ENCODE measurements at places on chromosomes 4 and X.

GRCh38 chr4:138445098-138445497, 202.9 kb upstream of the SLC7A11 start:
- no peak for DNase-seq

DNA sequence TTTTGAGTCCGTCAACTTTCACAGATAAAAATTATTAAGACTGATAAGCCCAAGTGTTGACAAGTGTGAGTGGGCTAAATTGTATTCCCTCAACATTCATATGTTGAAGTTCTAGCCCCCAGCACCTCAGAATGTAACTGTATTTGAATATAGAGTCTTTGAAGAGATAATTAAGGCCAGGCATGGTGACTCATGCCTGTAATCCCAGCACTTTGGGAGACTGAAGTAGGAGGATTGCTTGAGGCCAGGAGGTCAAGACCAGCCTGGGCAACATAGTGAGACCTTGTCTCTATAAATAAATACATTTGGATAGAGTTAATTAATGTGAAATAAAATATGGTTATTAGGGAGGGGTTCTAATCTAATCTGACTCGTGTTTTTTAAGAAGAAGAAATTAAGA, 29.7 kb upstream of the SLC25A4 start:
- no peak for DNase-seq

DNA sequence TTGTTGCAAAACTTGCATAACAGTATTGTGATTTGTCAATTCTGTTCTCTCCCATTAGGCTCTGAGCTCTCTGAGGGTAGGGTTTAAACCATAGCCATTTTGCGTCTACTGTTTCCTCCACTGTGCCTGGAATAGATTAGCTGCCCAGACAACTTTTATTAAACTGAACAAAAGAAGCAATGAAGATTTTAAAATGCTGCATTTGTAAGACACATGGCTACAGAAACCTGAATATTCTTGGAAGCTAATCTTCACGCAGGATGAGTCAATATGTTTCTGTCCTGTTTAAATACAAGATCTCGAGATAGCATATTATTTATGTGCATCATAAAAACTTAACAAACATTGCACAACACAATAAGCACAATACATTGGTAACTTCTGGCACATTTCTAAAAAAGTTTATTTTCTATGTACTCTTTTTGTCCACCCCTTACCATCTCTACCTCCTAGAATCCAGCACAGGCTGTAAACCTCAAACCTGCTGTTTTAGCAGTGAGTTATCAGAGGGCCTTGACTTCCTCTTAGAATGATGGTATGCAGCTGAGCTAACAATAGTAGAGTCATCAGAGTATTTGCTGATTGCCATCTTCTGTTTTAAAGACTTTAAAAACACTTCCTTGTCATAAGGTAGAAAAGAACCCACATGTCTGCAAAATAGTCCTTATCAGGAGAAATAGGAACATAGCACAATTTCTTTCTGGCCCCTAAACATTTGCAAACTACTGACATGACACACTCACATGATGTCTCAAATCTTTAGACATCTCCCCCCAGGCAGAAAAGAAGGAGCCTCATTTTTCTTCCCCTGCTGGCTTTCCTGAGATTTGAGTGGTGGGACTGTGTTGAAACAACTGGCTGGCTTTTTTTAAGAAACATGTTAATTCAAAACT, 10.6 kb upstream of the CCNG2 start:
- no peak for DNase-seq

DNA sequence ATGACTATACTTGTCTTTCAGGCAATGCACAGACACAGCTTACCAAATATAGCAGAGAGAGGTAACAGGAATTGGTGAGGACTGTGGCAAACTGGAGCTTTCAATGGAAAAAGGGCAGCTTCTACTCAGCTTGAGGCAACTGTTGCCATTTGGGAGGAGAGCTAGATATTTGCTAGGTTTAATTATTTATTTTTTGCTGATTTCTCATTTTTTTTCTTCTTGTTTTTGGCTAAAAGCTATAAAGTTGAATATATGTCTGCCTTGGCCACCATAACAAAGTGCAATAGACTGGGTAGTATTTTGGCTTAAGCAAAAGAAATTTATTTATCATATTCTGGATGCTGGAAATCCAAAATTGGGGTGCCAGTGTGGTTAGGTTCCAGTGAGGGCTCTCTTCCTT, 93.9 kb downstream of the LDB2 start:
- DNase-seq, result no peak

GRCh38 chrX:117610806-117611205, 505.8 kb downstream of the KLHL13 start:
- no peak for DNase-seq

Data from stimulated activated CD4-positive, alpha-beta T cell treated with anti-CD3 and anti-CD28 coated beads, TNF-alpha, amount 100 ng/mL, for 1 hour (primary cell).